IMR-90 (cell line): ENCODE measurements at places on chromosomes 5 and 9.

- DNase-seq = no peak
Measured at GRCh38 chr5:13179407-13180087, 764.9 kb downstream of the DNAH5 start.

GRCh38 chr5:73189871-73190376 is 16.9 kb downstream of the TMEM174 start:
- DNase-seq = peak; percentile 72

- DNase-seq = no peak
Measured at GRCh38 chr9:124770359-124771020, 621 bp downstream of the NR6A1 start.

GRCh38 chr5:5353681-5354080 is 68.8 kb upstream of the ICE1 start:
- DNase-seq = no peak

DNA sequence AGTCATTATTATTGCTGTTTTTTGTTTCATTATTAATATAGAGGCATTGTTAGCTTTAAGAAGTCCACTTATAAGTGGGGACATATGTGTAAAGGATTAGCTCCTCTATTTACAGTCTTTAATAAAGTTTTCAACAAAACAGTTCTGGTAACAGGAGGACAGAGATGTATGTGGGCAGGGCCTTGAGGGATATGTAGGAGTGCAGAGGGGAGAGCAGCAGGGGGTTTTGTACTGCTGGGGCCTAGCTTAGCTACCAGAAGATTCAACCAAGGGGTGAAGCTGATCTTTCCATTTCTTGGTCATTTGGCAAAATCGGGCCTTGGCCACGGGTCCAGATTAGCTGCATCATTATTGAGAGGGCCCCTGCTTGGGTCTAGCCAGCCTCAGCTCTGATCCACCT is 89.9 kb downstream of the PPARGC1B start:
- DNase-seq = no peak

DNA sequence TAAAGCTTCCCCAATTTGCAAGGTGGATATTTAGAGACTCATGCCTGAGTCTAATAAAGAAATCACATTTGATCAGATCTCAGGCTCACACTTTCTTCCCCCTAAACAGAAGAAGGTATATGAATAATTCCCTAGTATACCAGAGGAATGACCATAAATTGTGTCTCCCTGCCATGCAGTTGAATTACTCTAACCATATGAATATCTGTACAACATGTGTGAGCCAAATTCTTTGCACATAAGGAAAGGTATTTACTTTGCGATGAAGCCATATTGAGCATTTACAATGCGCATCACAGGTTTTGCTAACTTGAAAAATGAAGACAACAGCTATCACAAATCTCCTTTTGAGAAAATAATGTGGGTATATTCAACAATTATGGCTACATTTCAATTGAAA is 479.4 kb downstream of the NR2F1-AS1 start:
- no peak for DNase-seq

DNA sequence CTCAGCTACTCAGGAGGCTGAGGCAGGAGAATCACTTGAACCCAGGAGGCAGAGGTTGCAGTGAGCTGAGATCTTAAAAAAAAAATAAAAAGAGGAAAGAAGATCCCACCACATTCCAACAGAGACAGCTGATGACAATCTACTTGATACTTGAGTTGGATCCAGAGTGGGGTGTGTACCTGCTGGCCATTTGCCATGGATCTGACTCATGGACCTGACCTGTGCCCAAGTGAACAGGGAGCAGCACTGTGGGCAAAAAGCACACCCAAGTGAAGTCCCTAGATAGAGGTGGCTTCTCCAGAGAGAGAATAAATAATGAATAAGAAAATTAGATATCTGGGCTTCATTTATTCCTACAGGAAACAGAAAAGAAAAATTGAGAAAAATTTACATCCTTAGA is 81.2 kb upstream of the MIER3 start:
- DNase-seq = no peak

DNA sequence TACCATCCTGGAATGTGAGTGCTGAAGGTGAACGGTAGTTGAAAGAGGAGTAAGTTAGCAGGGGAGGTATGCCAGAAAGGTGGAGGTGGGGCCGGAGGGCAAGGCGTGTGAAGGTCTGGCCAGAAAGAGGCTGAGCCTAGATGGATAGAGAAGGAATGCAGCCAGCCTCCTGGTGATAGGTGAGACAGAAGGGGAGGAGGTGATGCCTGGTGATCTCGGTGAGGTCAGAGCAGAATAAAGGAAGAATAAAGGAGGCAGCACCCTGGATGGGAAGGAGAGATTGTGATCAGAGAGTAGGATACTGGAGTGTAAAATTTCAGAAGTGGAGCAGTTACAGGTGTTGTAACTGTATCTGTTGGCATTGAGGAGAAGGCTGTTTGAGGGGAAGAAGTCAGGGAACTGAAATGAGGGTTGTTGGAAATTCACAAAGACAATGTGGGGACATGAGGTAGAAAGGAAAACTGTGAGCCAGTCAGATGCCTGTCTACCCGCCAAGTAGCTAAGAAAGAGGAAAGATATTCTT is 2.0 kb downstream of the GNG10 start:
- DNase-seq = no peak
